ENCODE measurements at places on chromosomes 4 and X.

- no peak for DNase-seq
Measured at GRCh38 chrX:39336671-39337311, 535.5 kb downstream of the MID1IP1 start.

GRCh38 chr4:62070291-62070852, 870.2 kb downstream of the ADGRL3 start:
- no peak for DNase-seq

GRCh38 chr4:41196633-41197332, 17.6 kb downstream of the APBB2 start:
- DNase-seq: no peak

- DNase-seq: no peak
Measured at GRCh38 chr4:10965196-10965595, 280.6 kb upstream of the CLNK start.

- DNase-seq: no peak
Measured at GRCh38 chr4:87405211-87405820, 14.3 kb upstream of the HSD17B11 start.

- no peak for DNase-seq
Measured at GRCh38 chr4:89519771-89520320, 212.2 kb upstream of the GPRIN3 start.

GRCh38 chr4:145435646-145436045, 46.0 kb upstream of the SMAD1 start:
- no peak for DNase-seq

GRCh38 chr4:110620691-110621327, 2.1 kb downstream of the PITX2 start:
- no peak for DNase-seq

- no peak for DNase-seq
Measured at GRCh38 chr4:14583752-14584151, 418.5 kb upstream of the CPEB2 start.

DNA sequence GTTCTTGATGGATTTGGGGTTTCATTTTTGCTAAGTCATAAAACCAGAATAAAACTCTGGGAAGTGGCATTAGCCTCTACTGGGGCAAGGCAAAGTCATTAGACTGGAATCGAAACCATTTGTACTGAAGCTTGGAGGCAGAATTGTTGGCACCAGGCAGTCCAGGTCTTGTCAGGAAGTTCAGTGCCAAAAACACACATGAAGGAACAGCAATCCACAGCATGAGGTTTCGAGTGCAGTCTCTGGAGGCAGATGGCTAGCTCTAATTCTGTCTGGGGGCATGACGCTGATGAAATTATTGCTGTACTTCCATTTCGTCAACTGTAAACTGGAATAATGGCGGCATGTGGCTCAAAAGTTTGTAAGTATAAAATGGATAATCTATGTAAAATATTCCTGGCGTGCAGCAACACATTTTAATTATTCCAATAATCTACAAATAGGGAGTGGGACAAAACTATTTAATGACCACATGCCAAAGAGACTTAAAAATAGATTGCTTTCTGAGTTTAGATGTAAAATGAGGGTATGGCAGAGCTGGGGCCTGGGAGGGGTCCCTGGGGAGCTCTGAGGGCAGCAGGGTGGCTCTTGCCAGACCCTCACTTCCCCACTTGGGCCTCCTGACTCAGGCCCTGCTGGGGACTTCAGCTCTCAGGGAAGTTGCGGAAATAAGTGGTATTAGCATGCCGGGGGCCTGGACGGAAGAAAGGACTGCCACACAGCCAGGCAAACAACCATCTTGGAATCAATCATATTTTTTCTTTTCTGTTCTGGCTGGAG, 18.8 kb upstream of the CENPU start:
- no peak for DNase-seq

- no peak for DNase-seq
Measured at GRCh38 chr4:150855981-150856510, 159.0 kb downstream of the LRBA start.

DNA sequence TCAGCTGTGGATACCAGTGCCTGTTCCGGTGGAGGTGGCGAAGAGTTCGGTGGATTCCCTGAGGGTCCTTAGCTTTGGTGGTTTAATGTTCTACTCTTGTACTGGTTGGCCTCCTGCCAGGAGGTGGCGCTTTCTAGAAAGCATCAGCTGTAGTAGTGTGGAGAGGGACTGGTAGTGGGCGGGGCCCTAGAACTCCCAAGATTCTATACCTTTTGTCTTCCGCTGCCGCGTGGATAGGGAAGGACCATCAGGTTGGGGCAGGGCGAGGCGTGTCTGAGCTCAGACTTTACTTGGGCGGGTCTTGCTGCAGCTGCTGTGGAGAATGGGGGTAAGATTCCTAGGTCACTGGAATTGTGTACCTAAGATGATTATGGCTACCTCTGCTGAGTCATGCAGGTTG, 390.3 kb downstream of the FAM47A start:
- no peak for DNase-seq

DNA sequence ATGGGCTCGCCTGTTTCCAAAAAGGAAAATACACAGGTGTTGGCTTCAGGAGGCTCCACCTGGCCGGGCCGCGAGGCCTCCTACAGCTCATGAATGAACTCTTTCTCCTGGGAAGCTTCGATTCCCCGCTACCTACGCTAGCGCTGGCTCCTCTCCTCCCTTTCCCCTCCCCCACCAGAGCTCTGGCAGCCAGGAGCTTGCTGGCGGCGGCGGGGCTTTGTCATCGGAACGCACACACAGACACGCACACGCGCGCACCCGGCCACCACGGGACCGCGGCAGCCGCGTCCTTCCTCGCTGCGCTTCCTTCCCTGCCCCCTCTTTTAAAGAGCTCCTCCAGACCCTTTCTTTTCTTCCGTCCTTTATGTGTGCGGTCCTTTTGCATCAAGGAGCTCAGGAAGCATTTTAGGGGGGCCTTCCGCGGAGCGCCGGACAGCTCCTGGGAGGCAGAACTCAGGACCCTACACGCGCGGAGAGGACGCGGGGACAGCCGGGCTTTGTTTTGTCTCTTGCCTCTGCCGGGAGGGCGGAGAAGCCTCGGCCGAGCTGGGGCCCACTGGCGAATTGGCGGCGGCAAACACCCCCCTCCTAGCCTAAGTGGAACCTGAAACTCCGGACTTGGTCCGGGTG, 70.2 kb upstream of the BCOR start:
- peak; percentile 49 for DNase-seq

DNA sequence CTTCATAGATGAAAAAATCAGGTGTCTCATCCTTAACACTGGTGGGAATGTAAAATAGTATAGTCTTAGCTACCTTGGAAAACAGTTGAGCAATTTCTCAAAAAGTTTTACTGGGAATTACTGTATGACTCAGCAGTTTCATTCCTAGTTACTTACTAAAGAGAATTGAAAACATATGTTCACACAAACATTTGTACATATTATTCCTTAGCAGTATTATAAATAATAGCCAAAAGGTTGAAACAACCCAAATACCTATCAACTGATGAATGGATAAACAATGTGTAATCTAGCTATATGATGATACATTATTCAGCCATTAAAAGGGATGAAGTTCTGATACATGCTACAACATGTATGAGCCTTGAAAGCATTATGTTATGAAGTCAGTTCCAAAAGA, 41.7 kb downstream of the RBM46 start:
- no peak for DNase-seq

- DNase-seq: no peak
Measured at GRCh38 chr4:101348367-101348827, 1.1 kb upstream of the PPP3CA start.

DNA sequence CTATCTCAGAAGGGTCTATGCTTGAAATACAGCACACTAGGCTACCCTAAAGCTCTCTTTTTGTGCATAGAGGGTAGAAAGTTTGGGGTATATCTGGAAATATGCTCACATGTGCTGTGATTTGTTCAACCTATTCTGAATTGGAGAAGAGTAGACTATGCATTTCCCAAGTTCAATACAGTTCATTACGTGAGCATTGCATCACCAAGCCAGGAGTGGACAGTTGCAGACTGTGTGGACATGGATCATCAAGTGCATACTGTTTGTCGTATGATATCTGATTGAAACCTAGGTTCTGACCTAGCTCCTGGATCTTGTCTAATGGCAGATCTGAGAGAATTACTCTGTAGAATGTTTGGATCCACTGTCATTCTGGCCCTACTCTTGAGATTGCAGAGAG, 161.1 kb downstream of the FRAS1 start:
- no peak for DNase-seq

- DNase-seq: no peak
Measured at GRCh38 chrX:154542723-154543424, 3.8 kb downstream of the G6PD start.

GRCh38 chr4:132513491-132513890, 635.6 kb upstream of the PCDH10 start:
- no peak for DNase-seq

- no peak for DNase-seq
Measured at GRCh38 chr4:157977086-157977485, 195.7 kb downstream of the GASK1B start.

DNA sequence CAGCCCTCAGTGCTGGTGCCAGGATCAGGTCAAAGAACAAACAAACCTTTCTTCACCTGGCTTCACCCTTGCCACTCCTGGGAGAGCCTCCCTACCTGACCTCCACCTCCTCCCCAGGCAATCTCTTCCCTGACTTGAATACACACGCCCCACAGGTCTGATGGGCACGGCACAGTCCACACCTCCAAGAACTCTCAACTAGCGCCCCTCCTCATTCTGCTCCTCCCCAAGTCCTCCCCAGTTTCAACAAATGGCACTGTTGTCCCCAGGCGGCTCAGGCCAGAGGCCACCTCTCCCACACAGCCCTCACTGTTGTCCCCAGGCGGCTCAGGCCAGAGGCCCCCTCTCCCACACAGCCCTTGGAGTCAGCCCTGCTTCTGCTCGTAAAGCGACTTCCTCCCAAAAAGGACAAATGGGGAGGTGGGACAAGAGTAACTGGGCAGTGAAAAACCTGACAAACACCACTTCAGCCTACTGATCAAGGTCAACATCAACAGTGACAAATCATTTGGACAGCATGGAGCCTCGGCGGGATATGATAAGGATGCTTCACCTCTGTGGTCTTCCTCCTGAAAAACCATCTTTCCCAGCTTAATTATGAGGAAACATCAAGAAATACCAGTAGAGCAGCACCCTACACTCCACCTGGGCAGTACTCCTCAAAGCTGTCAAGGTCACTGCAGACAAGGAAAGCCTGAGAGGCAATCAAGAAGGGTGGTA, 2.9 kb downstream of the LETM1 start:
- no peak for DNase-seq

GRCh38 chr4:105193536-105193935, 46.9 kb downstream of the TET2 start:
- no peak for DNase-seq

DNA sequence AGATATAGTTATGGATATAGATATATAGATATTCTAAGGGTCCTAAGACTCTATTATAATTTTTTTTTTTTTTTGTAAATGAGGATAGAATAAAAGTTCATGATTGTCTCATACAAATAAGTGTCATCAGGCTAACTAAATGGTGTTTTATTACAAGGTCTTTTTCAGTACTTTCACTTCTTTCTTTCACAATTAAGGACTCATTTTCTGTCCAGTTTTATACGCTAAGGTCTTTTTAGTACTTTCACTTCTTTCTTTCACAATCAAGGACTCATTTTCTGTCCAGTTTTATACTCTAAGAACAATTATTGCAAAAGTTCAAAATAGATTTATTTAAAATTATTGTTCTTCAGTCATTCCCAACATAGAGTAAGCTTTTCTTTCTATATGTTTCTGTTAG, 32.7 kb downstream of the RUFY3 start:
- DNase-seq: no peak

GRCh38 chr4:95761871-95762270, 78.0 kb upstream of the PDHA2 start:
- DNase-seq: no peak

GRCh38 chr4:88995874-88996273, 61.1 kb downstream of the FAM13A start:
- no peak for DNase-seq

DNA sequence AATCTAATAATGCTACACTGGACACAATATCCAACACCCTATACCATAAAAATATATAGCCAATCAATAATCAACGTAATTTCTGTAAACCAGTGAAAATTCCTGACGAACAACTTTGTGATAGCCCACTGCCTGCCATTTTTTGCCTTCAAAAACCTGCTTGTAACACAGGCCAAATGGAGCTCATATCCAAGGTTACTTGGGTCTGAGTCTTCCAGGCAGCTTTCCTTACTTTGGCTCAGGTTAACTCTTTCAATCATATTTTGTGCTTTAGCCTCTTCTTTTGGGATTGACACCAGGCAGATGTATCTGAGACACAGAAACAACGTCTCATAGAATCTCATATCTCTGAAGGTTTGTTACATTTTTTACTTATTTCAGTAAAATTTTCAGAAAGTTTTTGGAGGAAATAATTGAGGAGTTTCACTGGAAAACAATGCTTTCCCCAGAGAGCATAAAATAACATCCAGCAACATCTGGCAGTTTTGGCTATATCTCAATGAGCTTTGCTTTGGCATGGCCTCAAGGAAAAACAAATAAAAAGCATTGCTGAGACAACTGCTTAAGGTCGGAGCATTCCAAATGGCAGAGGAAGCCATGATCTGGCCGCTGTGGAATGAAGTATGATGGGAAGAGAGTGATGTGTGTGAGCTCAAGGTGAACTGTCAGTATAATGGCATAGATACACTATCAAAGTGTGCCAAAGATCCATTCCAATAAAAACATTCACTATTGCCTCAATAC, 162.9 kb upstream of the SPIN4 start:
- no peak for DNase-seq

- no peak for DNase-seq
Measured at GRCh38 chrX:123814343-123814742, 45.5 kb upstream of the XIAP start.

DNA sequence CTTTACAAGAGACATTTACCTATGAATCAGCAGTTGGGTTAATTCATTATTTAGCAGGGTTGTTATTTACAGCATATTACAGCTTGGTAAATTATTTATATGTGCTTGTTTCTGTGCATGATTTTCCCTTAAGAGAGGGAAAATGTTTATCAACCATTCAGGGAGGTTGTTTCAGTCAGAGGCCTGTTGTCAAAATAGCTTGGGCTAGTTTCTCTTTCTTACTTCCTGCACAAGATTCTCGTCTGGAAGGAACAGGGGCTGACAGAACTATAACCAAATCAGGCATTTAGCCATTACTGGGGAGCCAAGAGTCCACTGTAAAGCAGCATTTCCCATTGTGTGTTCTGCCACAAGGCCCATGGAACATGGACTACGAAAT, 135.8 kb downstream of the HS6ST2 start:
- DNase-seq: no peak

DNA sequence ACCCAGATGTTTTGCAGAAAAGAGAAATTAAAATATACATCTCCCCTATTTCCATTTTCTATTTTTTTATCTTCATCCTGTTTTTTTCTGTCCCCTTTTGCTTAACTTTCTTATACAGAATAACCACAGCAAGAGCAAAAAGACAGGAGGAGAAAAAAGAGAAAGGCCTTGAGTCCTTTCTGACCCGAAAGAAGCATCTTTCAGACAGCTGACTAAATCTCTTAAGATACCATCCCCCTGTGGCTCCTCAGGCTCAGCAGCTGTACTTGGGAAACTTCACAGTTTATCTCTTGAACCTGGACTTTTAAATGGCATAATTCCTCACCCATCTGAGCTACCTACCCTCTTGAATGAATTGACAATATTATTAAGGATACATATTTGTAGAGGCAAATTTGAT, 100.2 kb downstream of the FIP1L1 start:
- no peak for DNase-seq

GRCh38 chr4:17544831-17545234, 29.9 kb downstream of the CLRN2 start:
- DNase-seq: no peak

GRCh38 chr4:104404361-104404760, 90.3 kb downstream of the CXXC4 start:
- DNase-seq: no peak
